ENCODE measurements at places on chromosomes 7 and 10. TPM values are rescaled to one million over a fixed set of nuclear protein-coding genes. Genes with fewer than 3 reads are reported as not detected.

The AKR1D1 gene
- total RNA-seq, result not detected

The PLXDC2 gene
- total RNA-seq, result 4.7 TPM

The CDHR1 gene
- total RNA-seq, result not detected

The NKX2-3 gene
- total RNA-seq, result 2.5 TPM

The ZP3 gene
- total RNA-seq, result 21.8 TPM

The INA gene
- total RNA-seq, result not detected

The TET1 gene
- 0.37 TPM for total RNA-seq

The AOC1 gene
- not detected for total RNA-seq

- no peak for DNase-seq
These were observed 563.3 kb upstream of the POM121L12 start for GRCh38 chr7:52472006-52472620.

- peak; percentile 50 for DNase-seq
These were observed 16.8 kb downstream of the BBIP1 start for GRCh38 chr10:110901954-110902819.

GRCh38 chr7:77684030-77684429 lies 12.2 kb upstream of the RSBN1L start:
- no peak for DNase-seq

GRCh38 chr10:114096864-114097263 lies 53.2 kb downstream of the ADRB1 start:
- no peak for DNase-seq

GRCh38 chr10:35300063-35300699 lies 36.1 kb upstream of the CCNY start:
- DNase-seq, result peak; percentile 55

DNA sequence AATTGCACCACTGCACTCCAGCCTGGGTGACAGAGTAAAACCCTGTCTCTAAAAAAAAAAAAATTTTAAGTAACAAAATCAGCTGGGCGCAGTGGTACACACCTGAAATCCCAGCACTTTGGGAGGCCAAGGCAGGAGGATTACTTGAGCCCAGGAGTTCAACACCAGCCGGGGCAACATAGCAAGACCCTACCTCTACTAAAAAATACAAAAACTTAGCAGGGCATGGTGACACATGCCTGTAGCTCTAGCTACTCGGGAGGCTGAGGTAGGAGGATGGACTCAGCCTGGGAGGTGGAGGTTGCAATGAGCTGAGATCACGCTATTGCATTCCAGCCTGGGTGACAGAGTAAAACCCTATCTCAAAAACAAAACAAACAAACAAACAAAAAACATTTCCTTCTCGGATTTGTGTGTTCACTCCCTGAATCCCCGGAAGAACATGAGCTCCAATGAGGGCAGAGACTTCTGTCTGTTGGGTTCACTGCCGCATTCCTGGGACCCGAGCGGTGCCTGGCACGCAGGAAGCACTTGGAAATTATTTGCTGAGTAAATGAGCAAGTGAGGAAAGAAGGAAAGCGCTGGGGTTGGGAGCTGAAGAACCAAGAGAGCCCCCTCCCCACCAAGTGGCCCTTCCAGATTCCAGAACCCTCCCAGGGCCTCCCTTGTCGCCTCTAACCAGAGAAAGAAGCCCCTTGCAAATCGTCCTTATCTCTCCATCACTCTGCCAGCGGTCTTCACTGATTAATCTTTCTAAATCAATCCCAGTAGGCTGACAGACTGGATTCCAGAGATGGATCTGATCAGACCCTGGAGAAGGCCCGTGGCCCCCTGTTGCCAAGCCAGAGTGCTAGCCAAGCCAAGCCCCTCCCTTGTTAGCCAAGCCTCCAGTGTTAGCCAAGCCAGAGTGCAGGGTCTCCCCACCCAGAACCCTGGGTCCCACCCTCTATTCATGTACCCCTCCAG lies 6.2 kb downstream of the TNRC18 start:
- no peak for DNase-seq

DNA sequence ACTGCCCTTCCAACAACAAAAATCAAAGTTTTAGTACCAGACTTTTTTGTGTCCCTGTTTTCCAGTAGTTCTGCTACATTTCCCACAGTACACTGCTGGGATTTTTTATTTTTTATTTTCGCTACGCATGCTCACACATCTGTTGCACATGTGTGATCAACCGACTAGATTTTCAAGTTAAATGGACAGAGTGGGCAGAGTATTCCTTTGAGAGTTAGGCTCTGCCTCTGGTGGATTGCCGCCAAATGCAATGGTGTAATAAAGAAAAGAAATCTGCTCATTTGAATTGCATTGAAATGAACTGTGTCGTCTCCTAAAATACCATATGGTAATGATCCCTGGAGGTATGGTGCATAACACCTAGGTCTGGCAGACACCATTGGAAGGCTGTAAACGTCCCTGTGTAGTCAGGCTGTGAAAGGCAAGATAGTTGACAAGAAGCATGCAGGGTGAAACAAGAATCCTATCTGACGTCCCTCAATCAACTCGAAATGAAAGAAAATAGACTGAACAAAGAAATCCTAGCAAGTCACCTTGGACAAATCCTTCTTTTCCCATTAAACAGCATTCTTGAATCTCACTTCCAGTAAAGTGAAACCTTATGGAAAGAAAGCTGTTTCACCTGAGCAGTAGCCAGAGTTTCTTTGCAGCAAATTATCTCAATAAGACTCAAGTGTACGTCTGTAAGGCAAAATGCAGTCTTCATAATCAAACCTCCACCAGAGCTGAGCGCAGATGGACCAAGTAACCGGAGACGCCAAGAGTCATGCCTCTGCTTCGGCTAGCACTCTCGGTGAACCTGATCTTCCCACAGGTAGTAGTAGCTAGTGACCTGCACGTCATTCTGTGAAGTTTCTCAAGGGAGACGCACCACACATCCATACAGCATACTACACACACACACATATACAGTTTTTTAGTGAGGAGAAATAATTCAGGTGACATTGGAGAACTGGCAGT lies 357.3 kb downstream of the CRPPA start:
- DNase-seq, result no peak

- no peak for DNase-seq
These were observed 22.1 kb upstream of the ZC3HAV1 start for GRCh38 chr7:139131601-139132041.

GRCh38 chr7:153151766-153152165 lies 392.2 kb downstream of the ACTR3B start:
- DNase-seq, result no peak

DNA sequence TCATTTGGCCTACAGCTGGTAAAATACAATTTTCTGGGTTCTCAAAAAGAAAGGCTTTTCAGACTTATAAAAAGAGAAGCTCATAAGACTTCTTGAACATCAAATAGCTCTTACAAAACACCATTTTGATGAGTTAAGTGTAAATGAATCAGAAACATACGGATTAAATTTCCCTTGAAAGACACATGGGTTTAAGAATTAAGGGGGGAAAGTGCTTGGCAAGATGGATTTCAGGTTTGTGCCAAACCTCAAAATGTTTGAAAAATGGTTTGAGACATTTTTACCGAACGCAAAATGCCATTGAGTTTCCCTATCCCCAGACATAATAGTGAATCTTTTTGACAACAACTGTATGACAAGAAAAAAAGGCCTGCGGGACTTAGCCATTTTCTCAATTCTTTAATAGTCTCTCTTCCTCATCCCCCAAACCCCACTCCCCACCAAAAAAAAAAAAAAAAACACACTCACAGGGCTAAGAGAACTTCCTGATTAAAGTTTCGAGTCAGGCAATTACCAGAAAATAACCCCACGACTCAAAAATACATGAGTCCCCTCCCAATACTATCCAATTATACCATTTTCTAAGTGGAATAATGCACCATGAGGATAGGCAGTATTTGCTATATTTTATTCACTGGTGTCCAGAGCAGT lies 260.1 kb downstream of the TRIL start:
- no peak for DNase-seq

- no peak for DNase-seq
These were observed 85.6 kb downstream of the RNF216 start for GRCh38 chr7:5695727-5696345.

- no peak for DNase-seq
These were observed 4.6 kb downstream of the HECW1 start for GRCh38 chr7:43117095-43117494.

DNA sequence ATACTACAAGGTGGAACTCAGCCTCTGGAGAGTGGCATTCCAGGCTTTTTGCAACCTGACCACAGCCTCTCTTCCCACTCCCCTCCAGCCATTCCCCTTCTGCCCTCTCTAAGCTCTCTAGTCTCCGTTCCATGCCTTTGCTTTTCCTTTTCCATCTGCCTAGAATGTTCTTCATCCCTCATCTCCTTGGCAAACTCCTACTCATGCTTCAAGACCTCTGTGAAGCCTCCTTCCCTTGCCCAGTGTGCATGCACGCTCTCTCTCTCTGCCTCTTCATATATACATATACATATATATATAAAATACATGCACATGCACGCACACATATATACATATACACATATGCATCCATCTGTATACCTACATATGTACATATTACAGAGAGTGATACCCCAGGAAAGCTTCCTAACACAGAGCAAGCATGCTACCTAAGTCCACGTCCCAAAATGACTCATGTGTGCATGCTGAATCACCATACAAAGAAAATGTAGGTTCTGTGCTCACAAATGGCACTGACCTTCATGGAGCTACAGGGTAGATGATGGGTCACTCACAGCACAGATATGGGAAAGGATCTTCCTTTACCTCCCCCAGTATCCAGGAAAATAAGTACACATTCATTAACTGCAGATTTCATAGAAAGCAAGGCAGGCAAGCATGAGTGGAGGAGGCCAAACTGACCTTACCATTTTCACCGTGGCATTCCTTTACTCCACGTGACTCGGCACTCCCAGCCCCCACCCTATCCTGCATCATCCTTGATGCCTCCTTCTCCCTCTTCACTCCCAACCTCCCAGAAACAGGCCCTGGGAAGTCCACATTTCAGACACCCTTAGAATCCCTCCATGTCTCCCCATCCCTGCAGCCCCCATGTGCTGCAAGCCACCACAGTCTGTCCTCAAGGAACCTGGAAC lies 238.4 kb upstream of the ZMIZ1 start:
- peak; percentile 30 for DNase-seq

DNA sequence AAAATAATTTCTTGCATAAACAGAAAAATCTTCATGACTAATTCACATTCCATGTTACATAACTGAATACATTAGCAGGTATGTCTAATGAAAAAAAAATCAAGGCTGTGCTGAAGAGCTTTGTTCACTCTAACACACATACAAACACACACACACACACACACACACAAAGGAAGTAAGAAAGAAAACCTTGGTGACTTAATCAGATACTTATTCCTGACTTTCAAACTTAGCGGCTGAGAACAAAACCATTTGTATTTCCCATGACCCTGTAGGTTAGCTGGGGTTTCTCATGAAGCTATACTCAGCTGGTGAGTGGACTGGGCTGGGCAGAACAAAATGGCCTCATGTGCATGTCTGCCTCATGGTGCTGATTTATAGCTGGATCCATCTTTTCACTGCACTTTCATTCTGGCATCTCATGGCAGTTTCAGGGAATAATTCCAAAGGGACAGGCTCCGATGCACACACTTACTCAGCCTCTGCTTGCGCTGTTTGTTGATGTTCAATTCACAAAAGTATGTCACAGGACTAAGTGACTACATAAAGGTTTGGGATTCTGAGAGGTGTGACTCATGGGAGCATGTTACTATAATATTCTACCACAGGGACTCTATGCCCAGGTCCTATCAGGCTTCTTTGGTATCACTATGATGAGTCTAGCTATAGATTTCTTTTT lies 161.2 kb downstream of the PCLO start:
- peak; percentile 91 for DNase-seq

GRCh38 chr7:2203766-2204300 lies 28.9 kb downstream of the MAD1L1 start:
- no peak for DNase-seq

DNA sequence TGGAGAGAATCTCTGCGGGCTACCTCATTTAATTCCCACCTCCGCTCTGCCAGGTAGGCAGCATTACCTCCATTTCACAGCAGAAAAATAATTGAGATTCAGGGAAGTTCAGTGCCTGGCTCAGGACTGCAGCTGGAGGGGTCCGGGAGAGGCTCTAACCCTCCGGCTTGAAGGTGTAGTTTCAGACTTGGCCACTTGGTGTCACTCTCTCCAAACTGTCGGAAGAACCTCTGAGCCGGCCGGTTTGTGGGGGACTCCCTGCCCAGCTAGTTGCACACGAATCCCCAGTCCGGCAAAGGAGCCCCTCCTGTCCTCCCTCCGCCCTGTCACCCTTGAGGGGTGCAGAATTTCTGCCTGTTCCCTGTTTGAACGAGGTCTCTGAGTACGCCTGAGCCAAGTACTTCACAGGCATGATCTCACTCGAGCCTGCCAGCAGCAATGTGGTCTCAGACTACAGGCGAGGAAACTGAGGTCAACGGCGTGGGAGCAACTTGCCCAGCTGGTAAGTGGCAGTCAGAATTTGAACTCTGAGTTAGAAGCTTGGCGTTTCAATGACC lies 144.7 kb upstream of the ZNF716 start:
- DNase-seq, result no peak

- DNase-seq, result no peak
These were observed 387.8 kb downstream of the GRID1 start for GRCh38 chr10:85978566-85979358.

DNA sequence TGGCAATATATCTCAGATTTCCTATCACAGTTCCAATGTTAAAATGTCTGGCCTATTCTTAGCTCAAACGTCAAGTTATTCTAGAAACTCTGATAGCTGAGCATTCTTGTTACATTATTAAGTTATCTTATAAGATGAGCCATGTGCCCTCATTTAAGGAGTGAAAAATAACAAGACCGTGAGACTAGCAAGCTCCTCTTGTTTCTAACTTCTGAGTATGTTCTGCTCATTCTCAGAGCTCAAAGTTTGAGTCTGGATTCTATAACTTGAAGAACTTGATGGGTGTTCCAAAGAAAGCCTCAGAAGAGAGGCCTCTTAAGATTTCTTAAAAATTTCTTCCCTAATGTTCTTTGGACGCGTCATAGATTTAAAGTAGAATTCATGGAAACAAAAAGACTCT lies 215.2 kb downstream of the HTR7 start:
- no peak for DNase-seq

DNA sequence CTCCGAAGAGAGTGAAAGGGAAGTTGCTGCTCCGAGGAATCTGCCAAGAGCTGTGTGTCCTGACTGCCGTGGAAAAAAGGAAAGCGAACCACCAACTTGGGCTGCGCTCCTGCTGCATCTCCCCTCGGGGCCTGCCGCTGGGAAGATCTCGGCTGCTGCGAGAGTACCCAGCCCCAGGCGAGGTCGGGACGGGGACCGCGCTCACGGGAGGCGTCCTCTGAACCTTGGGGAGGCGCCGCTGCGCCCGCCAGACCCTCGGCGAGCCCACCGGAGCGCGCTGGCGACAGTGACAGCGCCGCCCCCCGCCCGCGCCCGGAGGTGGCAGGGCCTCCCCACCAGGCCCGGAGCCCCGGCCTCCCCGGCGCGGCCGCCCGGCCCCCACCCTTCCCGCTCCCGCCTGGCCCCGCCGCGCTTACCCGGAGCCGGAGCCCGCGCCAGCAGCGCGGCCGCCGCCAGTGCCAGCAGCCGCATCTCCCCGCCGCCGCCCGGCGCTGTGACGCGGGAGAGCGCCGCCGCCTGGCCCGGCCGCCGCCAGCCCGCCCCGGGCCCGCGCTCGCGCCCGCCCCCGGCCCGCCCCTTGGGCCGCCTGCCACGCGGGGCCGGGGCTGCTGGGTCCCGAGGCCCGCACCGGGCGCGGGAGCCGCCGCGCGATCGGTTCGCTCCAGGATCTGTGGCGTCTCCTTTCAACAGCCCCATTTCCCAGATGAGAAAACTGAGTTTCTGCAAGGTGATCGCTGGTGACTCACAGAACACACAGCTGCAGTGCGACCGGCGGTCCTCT lies at the start of gene VSTM4:
VSTM4 (minus strand) TSS at position 508 of the 781 bp plus-strand sequence; CDS start at position 471, 37 bp downstream.
- DNase-seq, result peak; percentile 23

Measured in Caki2 (cell line).